A549 treated with Hydrocortisone at 1 μM for 4 hours (cell line): ENCODE measurements at places on chromosomes 7 and 10. TPM values are rescaled to one million over a fixed set of nuclear protein-coding genes. Genes with fewer than 3 reads are reported as not detected.

CCDC136 gene
- total RNA-seq = 1.5 to 2.5 TPM (median 2.2 TPM) in 5 replicates

PNLIP gene
- total RNA-seq = 0.07 to 0.09 TPM in 2 of 5 replicates, not detected in the others

ADAM22 gene
- 0.16 to 0.43 TPM (median 0.33 TPM) in 5 replicates for total RNA-seq

PTPRZ1 gene
- not detected in 5 replicates for total RNA-seq

OTUD1 gene
- 2.9 to 3.5 TPM (median 3.2 TPM) in 5 replicates for total RNA-seq

INHBA gene
- total RNA-seq = 0.37 to 0.82 TPM (median 0.55 TPM) in 5 replicates

CALY gene
- total RNA-seq = 0.45 to 0.71 TPM (median 0.59 TPM) in 5 replicates

R3HCC1L gene
- total RNA-seq = 13.5 to 15.6 TPM (median 13.7 TPM) in 5 replicates
